ENCODE measurements at places on chromosomes 4 and X.
A peak's percentile ranks its signal among the peaks of the same experiment; 100 is the strongest.

DNA sequence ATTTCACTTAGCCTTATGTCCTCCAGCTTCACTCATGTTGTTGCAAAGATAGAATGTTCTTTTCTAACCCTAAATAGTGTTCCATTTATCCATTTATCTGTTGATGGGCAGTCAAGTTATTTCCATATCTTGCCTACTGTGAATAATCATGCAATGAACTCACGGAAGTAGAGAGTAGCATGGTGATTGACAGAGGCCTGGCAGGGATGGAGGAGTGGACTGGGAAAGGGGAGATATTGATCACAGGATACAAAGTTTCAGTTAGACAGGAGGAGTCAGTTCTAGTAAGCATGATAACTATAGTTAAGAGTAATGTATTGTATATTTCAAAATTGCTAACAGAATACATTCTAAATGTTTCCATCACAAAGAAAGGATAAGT is 10.3 kb upstream of the CLNK start:
- no peak for DNase-seq

DNA sequence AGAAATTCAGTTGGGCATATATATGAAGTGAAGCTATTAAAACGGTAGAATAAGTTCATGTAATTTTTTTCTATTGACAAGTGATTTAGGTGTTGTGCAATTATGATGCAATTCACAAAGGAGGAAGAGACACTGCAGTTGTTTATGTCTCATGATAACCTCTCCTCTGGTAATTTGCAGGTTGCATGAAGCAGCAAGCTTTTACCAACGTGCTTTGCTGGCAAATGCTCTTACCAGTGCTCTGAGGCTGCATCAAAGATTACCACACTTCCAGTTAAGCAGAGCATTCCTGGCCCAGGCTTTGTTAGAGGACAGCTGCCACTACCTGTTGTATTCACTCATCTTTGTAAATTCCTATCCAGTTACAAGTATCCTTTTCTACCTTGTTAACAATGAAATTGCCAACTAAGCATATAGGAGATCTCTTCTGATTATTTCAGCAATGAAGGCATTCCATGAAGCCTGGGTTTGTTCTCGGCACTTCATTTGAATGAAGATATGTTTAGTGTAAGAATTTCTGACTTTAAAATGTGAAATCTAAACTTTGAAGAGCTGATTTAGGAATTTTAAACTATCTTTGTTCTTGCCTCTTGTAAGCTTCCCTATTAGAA is 3.9 kb downstream of the TMEM33 start:
- DNase-seq = no peak

DNA sequence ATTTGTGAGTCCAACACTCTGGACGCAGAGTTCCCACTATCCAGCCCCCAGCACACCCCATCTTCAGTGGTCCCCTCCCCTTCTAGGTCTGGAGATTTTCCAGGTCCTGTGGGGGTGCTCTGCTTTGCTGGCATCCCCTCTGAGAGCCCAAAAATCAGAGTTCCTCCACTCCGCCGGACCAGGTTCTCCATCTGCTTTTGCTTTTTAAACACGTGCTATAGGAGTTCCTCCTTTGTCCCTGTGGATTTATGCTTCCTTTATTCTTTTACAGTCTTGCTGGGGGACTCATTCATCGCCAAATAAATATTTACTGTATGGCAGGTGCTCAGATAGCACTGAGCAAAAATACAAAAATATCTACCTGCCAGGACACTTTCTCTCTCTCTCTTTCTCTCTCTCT is 324.7 kb downstream of the STK32B start:
- no peak for DNase-seq

- DNase-seq = peak; percentile 22
Measured at GRCh38 chr4:155759372-155760252, 791 bp downstream of the GUCY1B1 start.

- DNase-seq = no peak
Measured at GRCh38 chr4:142377342-142378091, 468.6 kb downstream of the INPP4B start.

DNA sequence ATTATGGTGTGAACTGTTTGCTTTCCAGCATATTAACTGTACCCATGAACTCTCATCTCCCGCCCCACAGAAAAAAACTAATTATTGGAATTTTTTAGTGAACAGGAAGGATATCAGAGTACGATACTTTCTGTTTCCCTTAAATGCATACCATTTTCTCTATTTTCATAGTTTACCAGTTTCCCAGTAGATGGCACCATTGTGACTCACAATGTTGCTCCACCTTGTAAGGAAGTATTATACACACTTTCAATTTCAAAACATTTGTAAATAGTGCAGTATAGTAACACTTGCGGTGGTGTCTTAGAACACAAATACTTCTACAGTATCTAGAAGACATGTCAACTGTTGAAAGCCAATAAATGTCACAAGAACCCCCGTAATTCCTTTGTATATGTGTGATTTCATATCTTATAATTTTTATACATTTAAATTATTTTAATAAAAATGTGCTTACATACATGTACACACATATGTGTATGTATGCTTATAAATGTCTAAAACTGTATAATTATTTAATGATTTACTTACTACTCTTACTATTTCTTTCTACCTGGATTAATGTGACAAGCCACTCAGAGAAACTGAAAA is 167.3 kb downstream of the SLIT2 start:
- no peak for DNase-seq

- no peak for DNase-seq
Measured at GRCh38 chr4:38231626-38232025, 271.4 kb downstream of the PTTG2 start.

DNA sequence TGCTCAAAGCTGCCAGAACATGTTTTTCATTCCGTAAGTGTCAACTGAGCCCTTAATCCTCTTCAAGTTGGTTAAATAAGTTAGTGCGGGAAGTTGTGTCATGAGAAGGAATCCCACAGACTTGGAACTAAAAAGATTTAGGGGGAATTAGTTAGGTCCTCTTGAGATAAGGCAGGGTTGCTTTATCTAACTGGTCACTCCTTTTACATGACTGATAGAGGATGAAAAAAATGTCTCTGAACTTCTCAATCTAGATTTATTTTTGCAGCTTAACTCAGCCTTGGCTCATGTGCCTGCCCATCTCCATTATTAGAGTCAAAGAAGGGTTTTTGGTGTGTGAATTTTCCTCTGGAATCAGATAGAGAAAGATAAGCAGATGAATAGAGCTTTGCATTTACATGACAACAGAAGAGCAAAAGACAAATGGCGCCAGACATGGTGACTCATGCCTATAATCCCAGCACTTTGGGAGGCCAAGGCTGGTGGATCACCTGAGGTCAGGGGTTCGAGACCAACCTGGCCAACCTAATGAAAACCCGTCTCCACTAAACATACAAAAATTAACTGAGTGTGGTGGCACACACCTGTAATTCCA is 882.9 kb downstream of the RPA4 start:
- no peak for DNase-seq

Measured in omental fat pad (tissue), 4 donors.